ENCODE measurements at places on chromosomes 6 and 20.

- DNase-seq, result no peak
Measured at GRCh38 chr6:4844108-4844507, 67.9 kb downstream of the CDYL start.

DNA sequence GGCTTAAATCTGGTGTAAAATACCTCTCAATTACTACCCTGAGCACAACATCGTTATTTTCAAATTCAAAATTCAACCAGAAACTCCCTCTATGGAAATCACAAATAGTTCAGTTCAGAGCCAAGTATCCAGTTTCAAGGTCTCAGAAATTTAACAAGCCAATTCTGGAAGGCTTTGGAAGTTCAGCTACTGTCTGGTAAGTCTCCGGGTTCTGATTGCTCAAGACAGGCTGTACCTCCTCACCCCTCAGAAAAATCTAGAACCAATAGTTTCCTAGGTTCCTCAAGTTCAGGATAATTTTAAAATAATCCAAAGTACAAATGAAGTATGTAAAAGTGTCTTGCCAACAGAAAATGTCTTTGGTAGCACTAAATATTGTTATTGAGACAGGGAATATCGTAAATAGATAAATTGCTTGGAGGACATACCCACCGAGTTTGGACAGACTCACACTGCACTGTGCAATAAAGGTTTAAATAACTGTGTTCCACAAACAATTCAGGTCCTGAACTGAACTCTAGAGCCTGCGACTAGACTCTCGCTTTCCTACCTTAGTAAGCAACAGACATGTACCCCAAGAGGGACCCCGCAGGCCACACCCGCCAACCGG lies 729 bp downstream of the ATG5 start:
- no peak for DNase-seq

DNA sequence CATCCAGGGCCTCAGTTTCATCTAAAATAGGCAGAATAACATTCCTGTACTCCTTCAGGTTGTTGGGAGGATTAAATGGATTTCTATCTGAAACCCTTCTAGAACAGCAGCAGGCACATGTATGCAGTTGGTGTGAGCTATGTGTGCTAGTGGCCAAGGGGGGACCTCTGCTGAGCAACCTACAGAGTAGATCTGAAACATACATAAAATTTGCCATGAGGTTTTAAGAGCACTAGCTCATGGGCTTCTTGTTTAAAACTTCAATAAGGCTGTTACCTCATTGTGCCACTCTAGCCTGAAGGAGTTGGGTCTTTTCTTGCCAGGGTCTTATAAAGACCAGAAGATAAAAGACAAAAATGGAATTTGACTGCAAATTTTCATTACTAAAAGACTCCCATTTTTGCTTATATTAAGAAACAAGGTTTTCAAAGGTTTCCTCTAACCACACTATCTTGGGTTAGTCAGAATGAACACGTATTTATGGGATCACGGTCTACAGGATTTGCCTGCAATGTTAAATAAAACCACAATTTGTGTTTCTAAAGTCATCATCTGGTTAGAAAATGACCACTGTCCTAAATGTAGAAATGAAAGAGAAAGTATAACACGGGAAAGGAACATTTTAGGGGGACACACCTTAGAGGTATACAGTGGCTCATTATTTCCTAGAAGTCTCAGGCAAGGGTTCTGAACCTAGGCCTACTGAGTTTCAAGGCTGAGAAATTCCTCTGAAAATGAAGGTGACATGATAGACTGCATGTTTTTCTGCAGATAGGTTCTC lies 144.9 kb upstream of the OLIG3 start:
- DNase-seq, result no peak

GRCh38 chr6:73525546-73526330 lies 4.9 kb upstream of the EEF1A1 start:
- no peak for DNase-seq

- no peak for DNase-seq
Measured at GRCh38 chr6:159871906-159872305, 18.9 kb upstream of the MAS1 start.

DNA sequence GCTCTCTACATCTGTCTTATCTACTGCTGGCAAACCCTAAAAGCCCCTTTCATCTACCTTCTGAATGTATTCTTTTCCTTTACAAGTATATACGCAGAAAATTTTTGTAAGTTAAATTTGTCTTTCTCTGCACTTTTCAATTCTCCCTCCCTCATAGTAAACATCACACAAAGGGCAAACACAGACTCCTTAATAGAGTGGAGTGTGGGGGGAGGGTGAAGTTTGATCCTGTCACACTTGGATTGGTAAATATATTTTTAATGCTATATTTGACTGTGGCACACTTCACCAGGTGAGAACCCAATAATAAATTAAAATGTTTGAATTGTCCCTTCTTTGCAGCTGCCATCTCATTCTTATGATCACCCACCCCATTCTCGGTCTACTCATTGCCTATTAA lies 33.2 kb upstream of the PAQR8 start:
- no peak for DNase-seq

GRCh38 chr6:101779051-101779844 lies 385.7 kb downstream of the GRIK2 start:
- DNase-seq, result no peak

DNA sequence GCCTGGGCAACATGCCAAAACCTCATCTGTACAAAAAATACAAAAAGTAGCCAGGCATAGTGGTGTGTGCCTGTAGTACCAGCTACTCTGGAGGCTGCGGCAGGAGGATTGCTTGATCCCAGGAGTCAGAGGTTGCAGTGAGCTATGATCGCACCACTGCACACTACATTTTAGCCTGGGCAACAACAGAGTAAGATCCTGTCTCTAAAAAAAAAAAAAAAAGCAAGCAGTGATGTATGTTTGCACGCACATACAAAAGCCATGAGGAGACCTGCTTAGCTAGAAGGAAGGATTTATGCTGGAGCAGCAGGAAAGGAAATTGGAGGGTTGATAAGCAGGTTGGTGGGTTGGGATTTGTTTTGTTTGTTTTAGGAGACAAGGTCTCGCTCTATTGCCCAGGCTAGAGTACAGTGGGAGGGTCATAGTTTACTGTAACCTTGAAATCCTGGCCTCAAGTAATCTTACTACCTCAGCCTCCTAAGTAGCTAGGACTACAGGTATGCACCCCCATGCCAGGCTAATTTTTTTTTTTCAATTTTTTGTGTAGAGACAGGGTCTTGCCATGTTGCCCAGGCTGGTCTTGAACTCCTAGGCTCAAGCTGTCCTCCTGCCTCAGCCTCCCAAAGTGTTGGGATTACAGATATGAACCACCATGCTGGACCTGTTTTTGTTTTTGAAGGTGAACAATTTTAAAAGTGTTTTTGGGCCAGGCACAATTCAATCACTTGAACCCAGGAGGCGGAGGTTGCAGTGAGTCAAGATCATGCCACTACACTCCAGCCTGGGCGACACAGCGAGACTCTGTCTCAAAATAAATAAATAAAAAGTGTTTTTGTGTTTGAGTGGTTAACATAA lies 4.0 kb downstream of the ZSWIM3 start:
- no peak for DNase-seq

DNA sequence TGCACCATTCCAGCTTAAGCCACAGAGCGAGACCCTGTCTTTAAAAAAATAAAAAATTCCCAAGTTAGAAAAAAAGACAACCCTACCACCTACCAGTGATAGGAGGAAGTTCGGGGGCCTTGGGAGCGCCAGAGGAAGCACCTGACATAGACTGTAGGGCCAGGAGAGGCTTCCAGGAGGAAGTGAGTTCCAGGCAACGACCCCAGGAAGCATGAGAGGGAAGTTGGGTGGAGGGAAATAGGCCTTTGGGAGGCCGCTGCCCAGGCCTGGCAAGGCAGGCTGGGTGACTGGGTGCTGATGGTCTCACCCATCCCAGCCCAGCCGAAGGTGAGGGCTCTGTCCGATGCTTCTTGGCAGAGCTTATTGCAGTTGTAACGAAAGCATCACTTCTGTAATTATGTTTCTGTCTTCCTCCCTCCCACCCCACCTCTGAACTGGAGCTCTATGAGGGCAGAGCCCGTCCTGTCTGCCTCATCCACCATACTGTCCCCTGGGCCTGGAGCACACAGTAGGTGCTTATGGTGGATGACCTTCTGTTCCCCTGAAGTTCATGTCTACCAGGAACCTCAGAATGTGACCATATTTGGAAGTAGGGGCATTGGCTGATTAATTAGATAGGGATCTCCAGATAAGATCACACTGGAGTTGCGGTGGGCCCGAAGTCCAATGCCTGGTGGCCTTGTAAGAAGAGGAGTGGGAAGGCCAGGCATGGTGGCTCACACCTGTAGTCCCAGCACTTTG lies 54.1 kb downstream of the UBE2V1 start:
- no peak for DNase-seq

- no peak for DNase-seq
Measured at GRCh38 chr6:63904650-63905248, 269.1 kb downstream of the PHF3 start.

DNA sequence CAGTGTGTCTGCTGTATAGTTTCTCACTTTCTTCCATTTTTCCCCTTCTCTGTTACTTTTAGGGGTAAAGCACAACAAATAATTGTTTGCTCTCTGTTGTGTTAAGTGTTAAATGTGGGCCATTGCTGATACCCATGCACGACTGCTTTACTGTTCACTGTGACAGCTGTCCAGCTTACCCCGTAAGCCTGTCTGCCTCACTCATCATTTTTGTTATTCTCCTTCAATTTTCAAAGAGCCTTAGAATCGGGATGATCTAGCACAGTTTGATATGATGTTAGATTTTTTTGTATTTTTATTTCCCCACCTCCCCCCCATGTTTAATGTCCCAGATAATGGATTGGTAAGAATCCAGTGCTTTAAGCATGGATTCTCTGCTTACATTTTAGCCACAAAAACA lies 41.2 kb upstream of the MLIP start:
- DNase-seq, result no peak

GRCh38 chr6:132742495-132742894 lies 15.2 kb downstream of the VNN2 start:
- DNase-seq, result no peak

DNA sequence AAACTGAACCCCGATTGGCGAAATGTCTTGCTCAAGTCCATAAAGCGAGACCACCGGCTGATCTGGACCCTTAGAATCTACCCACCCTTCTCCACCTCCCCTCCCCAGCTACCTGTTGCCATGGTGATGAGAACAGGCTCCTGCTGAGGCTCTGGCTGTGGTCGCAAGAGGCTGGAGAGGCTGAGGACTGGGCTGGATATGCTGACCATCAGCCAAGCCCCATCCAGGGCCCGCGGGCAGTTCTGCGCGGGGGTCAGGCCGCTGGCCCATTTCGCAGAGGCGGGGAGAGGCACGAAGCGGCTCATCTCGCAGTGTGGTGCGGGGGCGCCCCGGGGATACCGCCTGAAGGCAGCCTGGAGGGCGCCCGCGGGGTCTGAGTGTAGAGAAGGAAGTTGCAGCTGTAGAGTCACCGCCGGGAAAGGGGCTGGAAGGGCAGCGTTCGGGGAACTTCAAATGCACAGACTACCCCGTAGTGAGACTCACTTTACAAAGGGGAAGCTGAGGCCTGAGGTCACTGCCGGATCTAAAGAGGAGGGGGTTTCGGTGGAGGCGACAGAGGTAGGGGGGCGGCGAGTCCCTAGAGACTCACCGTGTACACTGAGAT lies 671 bp downstream of the TAPBP start:
- DNase-seq, result peak; percentile 42

GRCh38 chr20:46923550-46923949 lies 28.9 kb downstream of the EYA2 start:
- no peak for DNase-seq

GRCh38 chr6:21186479-21187055 lies 407.0 kb upstream of the SOX4 start:
- DNase-seq, result no peak

- DNase-seq, result no peak
Measured at GRCh38 chr6:89050155-89050554, 30.4 kb upstream of the PNRC1 start.

- no peak for DNase-seq
Measured at GRCh38 chr6:154506582-154506981, 3.9 kb downstream of the CNKSR3 start.

DNA sequence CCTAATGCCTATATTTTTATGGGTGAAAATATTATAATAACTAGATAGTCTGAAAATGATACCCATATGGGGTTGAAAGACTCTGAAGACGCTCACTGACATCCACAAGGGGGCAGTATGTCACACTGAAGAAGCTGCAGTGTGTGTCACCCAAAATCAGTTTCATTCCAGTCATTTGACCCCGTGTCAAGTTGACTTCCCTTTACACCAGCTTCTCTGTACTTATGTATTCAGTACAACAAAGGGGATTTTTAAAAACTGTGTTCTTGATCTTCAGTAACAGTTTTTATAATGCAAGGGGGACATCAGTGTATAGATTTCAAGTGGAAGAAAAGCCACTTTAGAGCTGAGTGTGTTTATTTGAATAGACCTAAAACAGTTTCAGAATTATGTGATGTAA lies 19.3 kb downstream of the FAXC start:
- DNase-seq, result peak; percentile 62

DNA sequence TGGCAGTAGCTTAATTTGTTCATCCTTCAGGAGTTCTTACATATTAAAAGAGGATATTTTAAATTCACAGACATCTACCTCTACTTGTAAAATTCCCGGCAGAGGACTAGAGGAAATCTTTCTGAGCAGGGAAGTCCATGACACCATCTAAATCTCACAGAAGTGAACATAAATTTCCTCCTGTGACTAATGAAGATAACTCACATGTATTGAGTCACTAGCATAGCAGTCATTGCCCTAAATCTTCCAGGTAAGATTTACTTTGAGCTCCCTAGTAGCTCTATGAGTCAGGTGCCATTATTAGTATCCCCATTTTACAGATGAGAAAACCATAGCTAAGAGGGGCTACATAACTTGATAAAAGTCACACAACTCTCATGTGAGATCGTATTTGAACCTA lies 1058.6 kb upstream of the FLRT3 start:
- DNase-seq, result no peak

DNA sequence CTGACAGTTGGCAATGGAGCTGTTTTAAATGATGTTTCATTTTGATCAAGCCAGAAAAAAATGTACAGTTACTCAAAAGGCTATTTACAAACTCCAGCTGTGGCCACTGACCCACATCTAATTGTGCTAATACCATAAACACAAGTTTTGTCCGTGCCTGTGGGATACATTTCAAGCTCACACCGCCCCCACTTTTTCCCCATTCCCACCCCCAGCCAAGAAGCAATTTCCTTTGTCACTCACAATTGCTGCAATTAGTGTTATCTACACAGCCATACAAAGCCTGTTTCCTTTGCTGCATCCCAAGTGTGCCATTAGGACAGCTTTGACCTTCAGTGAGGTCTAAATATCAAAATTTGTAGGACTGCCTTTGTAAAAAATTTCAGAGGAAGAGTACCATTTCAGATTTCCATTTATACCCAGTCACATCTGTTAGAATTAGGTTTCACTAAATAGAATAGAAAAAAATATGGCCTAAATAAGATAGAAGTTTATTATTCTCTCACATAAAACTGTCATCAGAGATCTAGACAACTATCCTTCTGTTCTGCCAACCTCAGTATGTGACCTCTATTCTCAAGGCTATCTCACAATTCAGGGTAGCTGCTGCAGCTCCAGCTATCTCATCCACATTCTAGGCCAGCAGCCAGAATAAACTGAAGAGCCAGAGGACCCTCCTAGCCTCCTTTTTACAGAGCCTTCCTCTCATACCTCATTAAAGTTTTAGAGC lies 202.6 kb downstream of the NFATC2 start:
- no peak for DNase-seq

Data from globus pallidus (tissue), 1 donor.